ENCODE measurements at places on chromosomes 13 and 19.

- no peak for DNase-seq
Measured at GRCh38 chr19:4094291-4094690, 27.6 kb upstream of the ZBTB7A start.

DNA sequence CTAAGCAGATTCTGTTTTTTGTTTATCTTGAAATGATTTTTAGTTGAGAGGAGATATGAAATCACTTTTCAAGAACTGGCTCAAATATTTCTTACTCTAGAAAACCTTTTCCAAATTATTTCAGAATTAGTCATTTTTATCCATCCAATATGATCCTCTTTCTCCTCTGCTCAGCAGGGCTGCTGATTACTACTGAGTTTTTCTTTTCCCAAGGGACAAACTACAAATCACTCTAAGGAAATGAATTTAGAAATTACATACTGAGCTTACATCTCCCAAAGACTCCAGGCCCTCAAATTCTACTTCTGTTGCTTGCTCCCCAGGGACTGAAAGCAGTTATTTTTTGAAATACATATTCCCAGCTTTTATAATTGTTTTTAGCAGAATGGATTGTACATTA, 87.4 kb upstream of the UFM1 start:
- no peak for DNase-seq

DNA sequence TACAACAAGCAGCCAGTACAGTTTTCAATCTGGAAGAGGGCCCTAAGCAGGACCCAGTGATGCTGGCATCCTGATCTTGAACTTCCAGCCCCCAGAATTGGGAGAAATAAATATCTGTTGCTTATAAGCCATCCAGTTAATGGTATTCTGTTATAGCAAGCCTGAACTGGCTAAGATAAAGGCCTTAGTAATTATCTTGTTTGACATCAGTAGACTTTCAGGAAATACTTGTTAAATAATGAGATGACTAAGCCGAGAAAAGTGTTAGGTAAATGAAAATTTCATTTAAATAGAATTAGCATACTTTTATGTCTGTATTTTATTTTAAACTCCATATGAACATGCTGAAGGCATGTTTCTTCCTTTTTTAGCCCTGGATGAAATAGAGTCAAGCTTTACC, 188.2 kb downstream of the OLFM4 start:
- no peak for DNase-seq

GRCh38 chr19:58546019-58546530, 2.2 kb downstream of the TRIM28 start:
- DNase-seq = no peak

- DNase-seq = peak; percentile 20
Measured at GRCh38 chr13:42750794-42751193, 30.6 kb upstream of the FAM216B start.

- DNase-seq = peak; percentile 14
Measured at GRCh38 chr13:32838945-32839344, 177.3 kb upstream of the KL start.

GRCh38 chr13:88623150-88623549, 952.0 kb downstream of the SLITRK5 start:
- DNase-seq = no peak

DNA sequence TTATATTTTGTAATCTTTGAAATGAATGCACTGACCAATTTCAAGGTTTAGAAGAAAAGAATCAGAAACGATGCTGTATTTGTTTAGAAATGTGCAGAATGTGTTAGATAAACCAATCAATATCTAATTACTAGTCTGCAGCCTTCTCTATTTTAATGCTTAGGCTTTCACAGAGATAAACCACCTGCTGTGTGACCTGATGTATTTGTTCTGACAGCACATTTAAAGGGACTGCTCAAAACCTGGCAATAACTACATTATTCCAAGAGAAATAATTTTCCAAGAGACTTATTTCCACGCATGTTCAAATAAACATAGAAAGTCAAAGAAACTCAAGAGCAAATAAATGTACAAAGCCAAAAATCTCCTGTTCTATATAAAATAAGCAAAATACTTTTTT, 641.6 kb upstream of the PCDH20 start:
- DNase-seq = no peak

- no peak for DNase-seq
Measured at GRCh38 chr13:72698164-72698563, 29.3 kb downstream of the MZT1 start.

DNA sequence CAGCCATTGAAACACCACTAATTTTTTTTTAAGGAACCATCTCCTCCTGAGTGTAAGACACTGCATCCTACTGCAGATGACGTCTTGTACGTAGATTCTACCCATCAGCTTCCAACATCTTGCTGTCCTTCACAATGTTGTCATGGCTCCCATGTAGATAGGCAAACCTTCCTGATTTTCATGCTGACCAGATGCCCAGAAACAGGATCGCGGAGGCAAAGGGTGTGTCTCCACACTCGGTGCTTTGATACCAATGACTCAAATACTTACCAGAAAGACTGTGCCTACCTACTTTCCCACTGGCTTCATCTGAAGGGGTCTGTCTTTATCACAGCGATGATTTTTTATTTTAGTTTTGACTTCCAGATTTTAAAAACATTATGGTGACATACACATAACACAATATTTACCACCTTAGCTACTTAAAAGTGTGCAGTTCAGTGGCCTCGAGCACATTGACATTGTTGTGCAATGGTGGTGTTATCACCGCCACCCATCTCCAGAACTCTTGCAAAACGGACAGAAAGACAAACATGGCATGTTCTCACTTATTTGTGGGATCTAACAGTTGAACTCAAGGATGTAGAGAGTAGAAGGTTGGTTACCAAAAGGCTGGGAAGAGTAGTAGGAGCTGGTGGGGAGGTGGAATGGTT, 94.0 kb upstream of the PEG3 start:
- DNase-seq = no peak

GRCh38 chr13:33740134-33740538, 77.8 kb upstream of the RFC3 start:
- DNase-seq = no peak

DNA sequence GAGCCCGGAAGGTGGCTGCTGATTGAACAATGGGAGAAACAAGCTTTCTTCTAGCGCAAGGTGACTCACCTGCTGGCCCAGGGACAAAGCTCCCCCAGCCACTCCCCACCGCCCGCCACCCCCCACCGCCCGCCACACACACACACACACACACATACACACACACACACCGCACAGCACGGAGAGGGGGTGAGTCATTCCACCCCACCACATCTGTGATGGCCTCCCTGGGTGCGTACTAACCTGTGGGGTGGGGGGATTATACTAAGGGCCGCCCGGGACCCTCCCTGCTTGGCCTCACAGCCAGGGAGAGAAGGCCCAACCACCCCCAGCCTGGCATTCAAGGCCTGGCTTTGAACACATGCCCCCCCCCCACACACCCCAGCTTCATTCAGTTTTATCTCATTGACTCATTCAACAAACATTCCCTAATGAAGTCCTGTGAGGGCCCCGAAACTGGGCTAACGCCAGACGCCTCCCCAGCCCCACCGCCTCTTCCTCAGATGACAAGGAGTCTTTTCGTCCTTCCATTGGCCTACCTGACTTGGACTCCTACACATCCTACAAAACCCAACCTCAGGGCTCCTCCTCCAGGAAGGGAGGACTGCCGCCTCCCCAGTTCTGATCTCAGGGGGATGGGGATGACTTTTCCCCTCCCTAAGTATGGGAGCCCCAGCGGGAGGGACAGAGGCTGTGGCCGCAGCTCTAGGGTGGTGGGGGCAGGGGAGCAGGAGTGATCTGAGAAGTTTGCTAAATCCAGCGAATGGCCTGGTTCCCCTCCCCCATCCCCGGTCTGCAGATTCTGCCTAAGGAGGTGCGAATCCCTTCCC, 5.8 kb upstream of the ONECUT3 start:
- no peak for DNase-seq

DNA sequence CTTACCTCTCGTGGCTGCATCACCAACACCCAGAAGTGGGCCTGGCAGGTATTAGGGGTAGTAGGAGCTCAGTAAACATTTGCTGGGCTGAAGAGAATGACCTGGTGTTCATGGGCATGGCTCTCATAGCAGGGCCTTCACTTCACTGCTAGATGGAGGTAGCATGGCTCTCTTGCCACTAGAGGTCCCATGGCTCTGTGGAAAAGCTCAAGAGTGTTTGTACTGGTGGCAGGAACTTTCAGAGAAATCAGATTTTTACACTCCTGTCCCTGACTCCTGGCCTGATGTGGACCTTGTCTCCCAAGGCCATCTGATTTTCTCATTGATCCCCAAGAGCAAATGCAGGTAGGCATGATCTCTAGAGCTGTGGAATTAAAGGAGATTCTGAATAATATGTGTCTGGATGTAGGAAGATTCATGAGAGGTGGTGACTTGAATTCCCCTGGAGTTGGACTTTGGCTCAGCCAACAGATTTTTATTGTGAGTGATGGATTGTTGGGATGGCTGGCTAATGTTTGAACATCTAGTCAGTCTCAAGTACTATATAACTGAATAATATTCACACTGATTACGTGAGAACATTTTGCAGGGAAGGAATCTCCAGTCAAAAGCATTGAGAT, 5.7 kb downstream of the ZNF574 start:
- DNase-seq = peak; percentile 1

DNA sequence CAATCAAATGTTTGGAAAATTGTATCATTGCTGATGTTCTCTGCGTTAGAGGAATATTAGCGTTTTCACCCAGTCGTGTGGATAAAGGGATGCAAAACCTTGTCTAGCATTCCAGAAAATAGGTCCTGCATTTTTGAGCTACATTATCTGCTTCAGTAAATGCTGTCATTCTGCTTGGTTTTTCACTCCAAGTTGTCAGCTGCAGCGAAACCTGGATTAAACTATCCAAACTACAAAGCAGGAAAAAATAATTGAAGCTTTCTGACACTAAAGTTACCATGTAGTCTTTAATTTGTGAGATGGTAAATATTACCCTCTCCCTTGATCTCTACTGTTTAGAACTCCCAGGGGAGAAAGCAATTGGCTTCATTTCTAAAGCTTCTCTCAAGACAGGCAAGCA, 1795.5 kb upstream of the PRR20A start:
- DNase-seq = no peak

DNA sequence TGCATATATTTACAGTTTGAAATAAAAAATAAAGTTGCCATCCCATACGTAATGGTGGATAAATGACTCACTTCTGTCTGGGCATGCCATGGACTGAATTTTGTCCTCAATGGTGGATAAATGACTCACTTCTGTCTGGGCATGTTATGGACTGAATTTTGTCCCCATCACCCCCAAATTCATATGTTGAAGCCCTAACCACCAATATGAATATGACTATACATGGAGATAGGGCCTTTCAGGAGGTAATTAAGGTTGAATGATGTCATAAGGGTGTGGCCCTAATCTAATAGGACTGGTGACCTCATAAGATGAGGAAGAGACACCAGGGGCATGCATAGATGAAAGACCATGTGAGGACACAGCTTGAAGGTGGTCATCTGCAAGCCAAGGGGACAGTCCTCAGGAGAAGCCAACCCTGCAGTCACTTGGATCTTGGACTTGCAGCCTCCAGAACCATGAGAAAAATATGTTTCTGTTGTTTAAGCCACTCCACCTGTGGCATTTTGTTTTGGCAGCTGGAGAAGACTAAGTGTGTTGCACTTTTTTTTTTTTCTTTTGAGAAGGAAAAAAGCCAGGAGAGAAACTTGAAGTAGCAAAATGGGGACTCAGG, 41.8 kb downstream of the RFC3 start:
- no peak for DNase-seq

GRCh38 chr19:32862741-32863140, 6.8 kb downstream of the SLC7A9 start:
- DNase-seq = no peak

DNA sequence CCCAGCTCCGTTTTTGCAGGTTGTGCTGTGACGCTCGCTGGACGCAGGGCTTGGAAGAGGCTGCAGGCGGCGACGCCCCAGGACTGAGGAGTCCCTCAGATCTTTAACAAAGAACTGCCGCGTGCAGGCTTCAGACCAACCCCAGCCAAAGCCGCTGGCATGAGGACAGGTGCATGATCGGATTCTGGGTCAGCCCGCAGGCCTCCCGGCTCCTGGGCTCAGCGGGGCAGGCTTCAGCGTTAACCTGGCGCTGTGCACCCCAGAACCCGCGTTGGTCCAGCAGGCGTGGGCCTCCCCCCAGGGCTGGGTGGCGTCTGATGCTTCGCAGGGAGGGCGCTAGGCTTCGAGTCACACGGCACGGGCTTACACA, 920 bp upstream of the TIMM13 start:
- DNase-seq = peak; percentile 23

- no peak for DNase-seq
Measured at GRCh38 chr13:67642657-67643056, 412.5 kb upstream of the PCDH9 start.

DNA sequence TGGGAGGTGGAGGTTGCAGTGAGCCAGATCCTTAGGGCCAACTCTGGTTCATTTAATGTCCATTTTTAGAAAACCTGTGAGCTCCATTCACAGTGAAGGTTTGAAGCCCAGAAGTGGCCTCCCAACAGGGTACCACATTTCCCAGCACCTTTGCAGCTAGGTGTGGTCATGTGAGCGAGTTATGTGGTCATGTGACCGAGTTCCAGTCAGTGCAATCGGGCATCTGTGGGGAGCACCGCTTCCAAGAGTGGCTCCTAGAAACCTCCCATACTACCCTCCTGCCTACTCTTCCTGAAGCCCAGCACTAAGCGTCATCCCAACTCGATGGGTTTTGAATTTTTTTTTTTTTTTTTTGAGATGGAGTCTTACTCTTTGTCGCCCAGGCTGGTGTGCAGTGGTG, 663 bp upstream of the PLA2G4C start:
- DNase-seq = no peak

GRCh38 chr19:4012975-4013634, 5.6 kb downstream of the PIAS4 start:
- DNase-seq = no peak

DNA sequence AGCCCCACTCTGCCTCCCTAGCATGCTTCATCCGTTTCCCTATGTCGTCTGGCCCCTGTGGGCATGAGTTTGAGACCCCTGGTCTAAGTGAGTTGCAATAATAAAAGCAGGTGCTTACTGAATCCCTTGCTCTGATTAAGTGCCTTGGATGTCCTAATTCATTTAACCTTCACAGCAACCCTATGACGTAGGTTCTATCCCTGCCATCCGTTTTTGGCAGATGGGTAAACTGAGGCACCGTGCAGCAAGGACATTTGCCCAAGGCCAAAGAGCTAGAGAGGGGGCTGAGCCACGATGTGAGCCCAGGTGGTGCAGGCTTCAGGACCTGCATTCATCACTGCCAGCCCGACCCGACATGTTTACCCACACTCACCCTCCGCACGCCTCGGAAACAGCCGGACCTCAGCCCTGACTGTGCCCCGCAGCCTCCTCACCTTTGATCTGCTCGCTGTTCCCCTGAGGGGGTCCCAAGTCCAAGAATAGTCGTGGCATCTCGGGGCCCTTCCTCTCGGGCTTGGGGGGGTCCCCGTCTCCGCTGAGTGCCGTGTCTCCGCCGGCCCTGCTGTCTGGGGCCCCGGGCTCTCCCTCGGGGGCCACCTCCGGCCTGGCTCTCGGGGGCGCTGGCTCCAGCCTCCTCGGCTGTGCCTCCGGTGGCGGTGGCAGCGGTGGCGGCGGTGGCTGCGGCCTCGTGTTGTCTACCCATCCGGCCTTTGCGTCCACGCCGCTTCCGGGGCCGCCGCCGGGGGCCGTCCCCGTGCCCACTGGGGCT, 14.5 kb downstream of the LMTK3 start:
- DNase-seq = no peak

GRCh38 chr19:45243144-45243732, 2.0 kb downstream of the EXOC3L2 start:
- no peak for DNase-seq

- no peak for DNase-seq
Measured at GRCh38 chr19:50422397-50423278, 3.9 kb downstream of the SPIB start.

Data from midbrain (tissue), 1 donor.